ENCODE measurements at places on chromosomes 3 and 15.

DNA sequence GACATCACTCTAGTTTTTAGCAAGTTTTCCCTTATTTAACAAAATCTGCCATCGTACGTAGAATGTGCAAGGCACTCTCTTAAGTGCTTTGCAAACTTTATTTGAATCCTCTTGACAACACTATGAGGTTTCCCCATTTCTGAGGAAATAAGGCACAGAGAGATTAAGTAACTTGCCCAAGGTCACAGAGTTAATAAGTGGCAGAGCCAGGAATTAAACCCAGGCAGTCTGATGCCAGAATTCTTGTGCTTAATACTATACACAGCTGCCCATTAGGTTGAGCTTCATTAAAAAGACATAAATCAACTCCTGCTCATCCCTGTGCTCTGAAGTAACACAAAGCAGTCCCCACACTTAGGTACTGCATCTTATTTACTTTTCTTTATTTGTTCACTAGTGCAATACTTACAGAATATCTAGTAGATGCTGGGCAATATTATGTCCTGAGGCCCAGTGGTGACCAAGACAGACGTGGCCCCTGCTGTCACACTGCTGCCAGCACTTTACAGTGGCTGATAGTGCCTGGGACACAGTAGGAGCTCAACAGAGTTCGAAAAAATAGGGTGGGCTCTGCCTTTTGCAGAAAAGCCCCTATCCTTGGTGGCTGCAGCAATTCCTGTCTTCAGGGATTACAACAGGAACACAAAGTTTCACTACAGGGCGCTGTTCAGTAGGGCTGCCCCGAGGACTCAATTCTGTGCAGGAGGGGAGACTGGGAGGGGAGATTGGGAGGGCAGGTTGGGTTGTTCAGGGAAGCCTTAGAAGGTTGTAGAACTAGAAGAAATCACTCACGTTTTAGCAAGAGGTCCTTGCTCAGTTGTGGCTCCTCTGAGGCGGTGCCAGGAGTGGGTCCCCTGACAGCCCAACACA lies 138.3 kb upstream of the TPM1 start:
- no peak for DNase-seq

GRCh38 chr3:108669208-108669607 lies 79.7 kb downstream of the DZIP3 start:
- DNase-seq = no peak

GRCh38 chr15:94563456-94563855 lies 332.1 kb downstream of the MCTP2 start:
- DNase-seq = no peak

- no peak for DNase-seq
Observed at GRCh38 chr15:68210409-68210756, 5.3 kb upstream of the CALML4 start.

GRCh38 chr3:108548886-108549285 lies 38.5 kb upstream of the MYH15 start:
- DNase-seq = no peak

DNA sequence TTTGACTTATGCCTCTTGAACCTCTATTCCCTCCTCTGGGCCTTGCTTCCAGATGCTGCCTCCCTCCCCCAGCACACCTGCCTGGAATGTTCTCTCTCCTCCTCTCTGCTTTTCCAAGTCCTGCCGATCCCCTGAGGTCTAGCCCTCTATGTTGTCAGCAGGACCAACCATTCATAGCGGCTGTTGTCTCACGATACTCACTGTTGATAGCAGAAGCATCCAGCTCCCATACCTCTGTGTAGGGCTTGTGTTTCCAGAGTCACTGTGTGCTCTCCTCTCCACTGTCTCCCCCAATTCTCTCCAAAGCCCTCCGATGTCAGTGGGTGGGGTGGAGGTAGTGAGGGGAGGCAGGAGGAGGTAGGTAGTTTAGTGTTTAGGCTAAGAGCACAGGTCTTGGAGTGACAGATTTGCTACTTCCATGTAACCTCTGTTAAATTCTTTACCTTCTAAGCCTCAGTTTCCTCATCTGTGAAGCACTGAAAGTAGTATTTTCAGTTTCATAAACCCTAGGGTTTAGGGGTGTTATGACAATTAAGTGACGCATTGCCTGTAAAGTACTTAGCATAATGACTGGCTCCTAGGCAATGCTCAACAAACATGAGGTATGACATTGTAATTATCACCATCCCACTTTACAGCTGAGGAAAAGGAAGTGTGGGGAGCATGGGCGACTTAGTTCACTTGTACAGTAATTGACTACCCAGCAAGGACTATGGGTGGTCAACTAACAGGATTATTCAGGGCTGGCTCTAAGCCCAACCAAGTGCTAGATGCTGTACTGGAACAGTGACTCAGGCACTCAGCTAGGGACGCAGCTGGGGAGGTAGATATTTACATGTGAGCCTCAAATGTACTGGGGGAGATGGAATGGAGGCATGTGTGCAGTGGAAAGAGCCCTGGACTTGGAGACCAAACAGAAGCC lies 122.8 kb downstream of the CACNA1D start:
- DNase-seq = no peak
